ENCODE measurements at places on chromosomes 6 and 20. TPM values are rescaled to one million over a fixed set of nuclear protein-coding genes. Genes with fewer than 3 reads are reported as not detected.
A peak's percentile ranks its signal among the peaks of the same experiment; 100 is the strongest.

- DNase-seq: peak; percentile 55
Observed at GRCh38 chr20:19968466-19969073, 48.6 kb upstream of the NAA20 start.

DNA sequence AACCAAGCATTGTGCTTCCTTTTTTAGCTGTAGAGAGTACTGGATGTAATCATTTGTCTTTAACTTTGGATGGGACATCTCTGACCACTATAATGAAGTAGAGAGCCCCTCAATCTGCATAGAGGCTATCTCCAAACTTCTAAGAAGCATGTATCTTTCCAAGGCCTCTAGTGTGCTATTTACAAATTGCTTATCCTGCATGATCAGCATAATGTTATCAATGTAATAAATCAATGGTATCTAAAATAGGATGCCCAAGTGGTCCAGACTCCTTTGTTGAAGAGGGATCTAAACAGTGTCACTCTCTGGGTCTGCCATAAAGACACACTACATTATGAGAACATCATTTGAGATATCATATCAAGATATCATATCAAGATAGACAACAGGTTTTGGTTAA is 6.7 kb downstream of the TAAR9 start:
- DNase-seq: no peak

DNA sequence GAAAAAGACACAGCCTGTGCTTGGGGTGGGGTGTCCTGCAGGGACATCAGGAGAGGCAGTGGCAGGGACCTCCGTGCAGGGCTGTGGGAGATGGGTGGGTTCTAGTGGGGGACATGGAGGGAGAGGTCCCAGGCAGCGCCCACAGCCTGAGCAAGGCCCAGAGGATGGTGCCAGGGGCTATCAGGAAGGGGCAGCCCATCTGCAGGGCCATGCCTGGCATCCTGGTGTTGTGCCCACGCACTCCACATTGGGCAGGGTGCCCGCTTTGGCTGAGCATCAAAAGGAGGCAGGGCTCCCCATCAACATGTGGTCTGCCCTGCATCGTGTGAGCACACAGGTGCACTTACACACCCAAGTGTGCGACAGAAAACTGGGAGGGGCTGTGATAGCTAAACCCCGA is 184.3 kb upstream of the SNX9 start:
- no peak for DNase-seq

DNA sequence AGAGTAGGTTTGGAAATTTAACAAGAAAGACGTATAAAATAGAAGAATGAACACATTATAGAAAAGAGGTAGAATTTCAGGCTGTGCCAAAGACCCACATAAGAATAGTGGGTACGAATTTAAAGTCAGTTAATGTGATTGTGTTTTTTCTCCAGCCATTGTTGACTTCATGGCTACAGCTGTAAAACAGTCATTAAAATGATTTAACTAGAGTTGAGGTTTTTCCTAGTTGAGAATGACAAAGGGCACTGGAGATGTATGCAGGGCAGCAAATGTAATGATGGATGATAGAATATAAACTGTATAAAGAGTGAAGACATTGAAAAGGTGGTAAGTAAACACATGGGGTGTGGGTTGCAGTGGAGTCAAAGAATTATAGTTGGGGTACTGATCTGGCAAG is 72.7 kb downstream of the LIN28B start:
- DNase-seq: no peak

- no peak for DNase-seq
Observed at GRCh38 chr6:106077881-106078280, 8.3 kb upstream of the PRDM1 start.

FILIP1 gene
- total RNA-seq: 0.29 TPM

DNA sequence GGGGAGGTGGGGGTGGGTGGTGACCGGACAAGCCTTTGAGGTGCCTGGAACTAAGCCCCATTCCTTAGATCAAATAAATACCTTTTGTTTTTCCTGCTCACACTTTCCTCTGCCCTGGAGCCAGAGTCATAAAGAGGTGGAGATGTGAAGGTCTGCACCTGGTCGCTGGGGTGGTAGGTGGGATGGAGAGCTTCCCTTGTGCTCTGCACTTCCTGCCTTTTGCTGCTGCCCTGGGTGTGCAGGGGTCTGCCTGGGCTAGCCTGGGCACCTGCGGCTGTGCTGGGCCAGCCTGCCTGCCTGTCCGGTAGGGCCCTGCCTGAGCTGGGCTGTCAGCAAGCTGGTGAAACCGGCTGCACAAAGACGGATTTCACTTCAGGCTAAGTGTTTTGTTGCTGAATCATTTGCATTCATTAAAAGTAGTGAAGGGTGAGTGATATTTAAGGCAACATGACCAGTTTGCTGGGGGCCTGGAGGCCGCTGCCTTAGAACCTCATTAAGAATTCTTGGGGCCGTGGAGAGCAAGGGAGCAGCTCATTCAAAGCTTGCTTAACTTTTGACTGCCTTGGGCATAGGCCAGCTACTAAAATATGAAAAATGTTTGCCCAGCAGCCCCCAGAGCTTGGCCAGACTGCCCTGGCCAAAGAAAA is 20.5 kb downstream of the PTK7 start:
- peak; percentile 55 for DNase-seq

- DNase-seq: no peak
Observed at GRCh38 chr6:79082304-79082703, 4.2 kb upstream of the PHIP start.

DNA sequence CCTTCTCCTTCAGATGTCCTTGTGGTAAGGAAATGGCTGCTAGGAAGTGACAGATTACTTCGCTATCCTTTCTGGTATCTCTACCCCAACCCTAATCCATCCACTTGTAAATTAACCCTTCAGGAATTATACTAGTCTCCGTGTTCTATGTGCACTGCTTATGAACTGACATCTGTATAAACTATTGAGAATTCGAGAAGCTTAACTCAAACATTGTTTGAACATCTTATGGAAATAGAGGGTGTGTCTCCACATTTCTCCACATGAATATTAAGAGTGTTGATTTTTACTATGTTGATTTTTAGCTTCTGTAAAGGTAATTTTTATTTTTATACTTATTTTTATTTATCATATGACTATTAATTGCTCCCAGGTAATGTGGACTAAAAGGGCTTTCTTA is 457.6 kb upstream of the ZNF337 start:
- DNase-seq: no peak
